ENCODE measurements at places on chromosomes 7 and 10. TPM values are rescaled to one million over a fixed set of nuclear protein-coding genes. Genes with fewer than 3 reads are reported as not detected.

- no peak for DNase-seq
Measured at GRCh38 chr10:7260412-7260900, 150.4 kb downstream of the SFMBT2 start.

GRCh38 chr10:132616170-132616995 is 78.8 kb downstream of the INPP5A start:
- peak; percentile 84 for DNase-seq

- DNase-seq = no peak
Measured at GRCh38 chr10:78338717-78339116, 305.1 kb downstream of the RPS24 start.

COL26A1 gene
- not detected for total RNA-seq

DNA sequence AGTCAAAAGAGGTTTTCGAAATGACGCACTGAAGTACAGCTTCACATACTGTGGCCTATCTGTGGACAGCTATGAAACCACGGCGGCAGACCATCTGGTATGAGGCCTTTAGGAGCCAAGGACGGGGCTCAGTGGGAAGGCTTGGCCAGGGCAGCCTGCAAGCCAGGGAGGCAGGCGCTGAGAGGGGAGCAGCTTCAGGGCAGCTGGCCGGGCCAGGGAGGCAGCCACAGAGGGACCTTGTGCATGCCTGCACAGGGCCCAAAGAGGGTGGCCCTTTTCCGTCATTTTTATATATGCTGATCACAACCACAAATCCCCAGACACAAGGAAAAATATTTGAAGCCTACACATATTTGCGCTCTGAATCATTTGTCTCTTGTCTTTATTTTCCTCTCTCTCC is 13.5 kb downstream of the CALD1 start:
- DNase-seq = no peak

- DNase-seq = peak; percentile 24
Measured at GRCh38 chr10:29948881-29949355, 110.5 kb downstream of the JCAD start.

- no peak for DNase-seq
Measured at GRCh38 chr7:70148997-70149396, 550.7 kb downstream of the AUTS2 start.

DNA sequence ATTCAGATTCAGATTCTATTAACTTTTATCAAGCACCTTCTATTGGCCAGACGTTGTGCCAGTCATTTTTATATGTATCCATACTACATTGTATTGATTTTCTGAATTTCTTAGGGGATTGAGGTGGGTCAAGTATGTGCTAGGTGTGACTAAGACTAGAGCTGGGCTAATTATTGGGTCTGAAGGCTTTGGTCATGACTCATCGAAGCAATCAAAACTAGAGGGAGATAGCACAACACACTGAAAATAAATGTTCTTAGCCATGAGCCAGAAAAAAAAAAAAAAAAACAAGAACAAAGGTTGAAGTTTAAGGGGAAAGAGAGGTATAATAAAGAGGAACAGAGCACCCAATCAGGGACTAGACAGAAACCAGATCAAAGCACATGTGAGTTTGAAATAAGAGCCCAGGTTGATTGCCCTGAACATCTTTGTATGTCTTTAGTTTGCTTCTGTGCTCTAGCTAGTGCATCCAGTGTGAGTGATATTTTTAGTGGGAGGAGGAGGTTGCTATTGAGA is 171.6 kb upstream of the FOXP2 start:
- no peak for DNase-seq

Measured in activated CD4-positive, alpha-beta memory T cell treated with anti-CD3 and anti-CD28 coated beads for 36 hours (primary cell).